ENCODE measurements at places on chromosomes 3 and 15.

DNA sequence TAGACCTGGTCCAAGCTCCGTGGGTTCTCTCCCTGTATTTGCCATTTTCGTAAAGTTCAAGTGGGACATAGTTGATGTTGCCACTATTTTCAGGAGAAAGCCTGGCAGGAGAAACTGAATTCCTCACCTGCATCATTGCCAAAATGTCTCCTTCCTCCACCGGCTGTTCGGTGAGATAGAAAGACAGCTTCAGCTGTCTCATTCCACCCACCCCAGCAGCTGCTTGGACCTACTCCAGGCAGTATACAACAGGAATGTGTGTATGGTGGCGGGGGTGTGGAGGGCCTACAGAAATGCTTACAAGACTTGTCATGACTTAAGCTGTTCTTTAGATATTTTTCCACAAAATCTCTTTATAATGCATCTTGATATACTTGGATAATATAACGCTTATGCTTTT lies 132.7 kb upstream of the RAP2B start:
- H3K4me1 ChIP-seq, result no peaks in the 10 kb centered on the region
- H3K36me3 ChIP-seq, result no peaks in the 10 kb centered on the region
- no peak overlapping the region for H3K4me3 ChIP-seq
- no peaks in the 10 kb centered on the region for H3K27me3 ChIP-seq

GRCh38 chr3:34218706-34219385 lies 420.4 kb downstream of the PDCD6IP start:
- DNase-seq, result no peak
- H3K36me3 ChIP-seq, result no peaks in the 10 kb centered on the region
- H3K4me3 ChIP-seq, result no peak overlapping the region
- H3K27me3 ChIP-seq, result peaks cover 4% of the 10 kb centered on the region
- H3K4me1 ChIP-seq, result no peaks in the 10 kb centered on the region

DNA sequence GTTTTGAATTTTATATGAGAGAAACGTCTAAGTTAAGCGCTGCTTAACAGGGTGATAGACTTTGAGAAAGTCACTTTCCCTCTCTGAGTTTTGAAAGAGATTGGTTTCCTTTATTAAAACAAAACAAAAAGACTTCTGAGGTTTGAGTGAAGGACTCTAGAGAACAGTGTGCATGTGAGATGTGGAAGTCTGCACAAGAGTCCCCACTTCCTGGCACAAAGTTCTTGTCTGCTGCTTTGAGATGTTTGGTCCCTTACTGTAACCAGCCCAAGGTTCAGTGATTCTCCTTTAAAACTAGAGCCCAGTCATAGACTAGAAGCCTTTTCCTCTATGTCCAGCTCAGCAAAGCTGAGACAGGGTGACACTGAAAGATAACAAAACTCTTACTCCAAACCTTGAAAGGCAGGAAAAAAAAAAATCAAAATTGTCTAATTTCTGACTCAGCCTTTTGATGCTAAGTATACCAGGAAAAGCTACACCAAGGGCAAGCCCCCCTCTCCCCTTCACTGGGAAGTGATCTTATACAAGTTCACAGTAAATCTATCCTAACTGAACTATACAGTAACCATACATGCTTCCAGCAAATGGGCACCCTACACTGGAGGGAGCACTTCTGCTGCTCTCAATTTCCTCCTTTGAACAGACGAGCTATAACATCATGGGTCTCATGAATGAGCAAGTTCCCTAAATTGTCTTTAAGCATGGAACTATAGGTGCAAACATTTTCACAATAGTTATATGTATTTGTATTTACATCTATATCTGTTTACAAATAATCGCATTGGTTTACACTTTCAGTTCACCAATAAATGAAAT lies 2.3 kb downstream of the POPDC2 start:
- DNase-seq, result no peak
- no peaks in the 10 kb centered on the region for H3K4me1 ChIP-seq
- H3K27me3 ChIP-seq, result no peaks in the 10 kb centered on the region
- H3K36me3 ChIP-seq, result no peaks in the 10 kb centered on the region
- no peak overlapping the region for H3K27ac ChIP-seq
- H3K4me3 ChIP-seq, result no peak overlapping the region

GRCh38 chr15:44738340-44738984 lies 2.1 kb downstream of the TRIM69 start:
- DNase-seq, result no peak
- peak overlapping the region; percentile 12 for H3K4me3 ChIP-seq
- H3K36me3 ChIP-seq, result peaks cover 6% of the 10 kb centered on the region
- peaks cover 51% of the 10 kb centered on the region for H3K4me1 ChIP-seq

DNA sequence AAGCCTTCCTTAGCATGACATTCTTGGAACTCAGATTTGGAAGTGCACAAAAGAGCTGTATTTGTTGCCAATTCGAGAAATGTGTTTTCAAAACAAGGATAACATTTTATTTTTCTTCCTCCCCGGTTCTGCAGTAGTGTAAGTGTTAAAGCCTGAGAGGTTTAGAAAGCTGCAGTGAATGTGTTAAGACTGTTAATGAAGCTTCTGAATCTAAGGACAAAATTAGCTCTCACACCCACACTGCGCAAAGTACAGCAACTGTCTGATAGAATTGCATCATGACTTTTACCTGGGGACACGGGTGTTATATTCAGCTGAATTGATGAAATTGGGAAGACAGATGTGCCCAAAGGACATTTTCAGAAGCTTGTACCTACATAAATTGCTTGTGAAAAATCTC lies 344.4 kb downstream of the CADM2 start:
- no peak overlapping the region for H3K4me3 ChIP-seq
- no peak for DNase-seq
- H3K27ac ChIP-seq, result no peak overlapping the region
- no peaks in the 10 kb centered on the region for H3K4me1 ChIP-seq
- H3K36me3 ChIP-seq, result no peaks in the 10 kb centered on the region

DNA sequence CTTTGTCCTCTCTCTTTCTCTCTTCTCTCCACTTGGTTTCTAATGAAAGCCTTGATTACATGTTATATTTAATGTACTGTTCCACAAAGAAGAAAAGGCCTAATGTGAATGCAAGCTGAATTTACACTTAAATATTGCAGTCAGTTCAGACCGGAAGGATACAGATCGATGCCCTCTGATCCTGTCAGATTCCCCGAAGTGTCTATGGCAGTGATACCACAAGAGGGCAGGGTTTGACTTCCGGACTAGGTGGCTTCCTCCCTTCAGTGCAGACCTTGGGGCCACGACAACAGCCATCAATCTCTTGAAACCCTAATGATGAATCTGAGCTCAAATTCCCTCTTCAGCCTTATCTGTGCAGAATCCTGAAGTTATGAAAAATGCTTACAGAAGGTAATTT lies 29.5 kb downstream of the AGTR1 start:
- H3K4me3 ChIP-seq, result no peak overlapping the region
- H3K27me3 ChIP-seq, result peaks cover 2% of the 10 kb centered on the region
- DNase-seq, result peak; percentile 14
- H3K36me3 ChIP-seq, result no peaks in the 10 kb centered on the region

GRCh38 chr3:183554377-183554776 lies 1.1 kb downstream of the KLHL6 start:
- peak; percentile 75 for DNase-seq
- peak overlapping the region; percentile 100 for H3K27ac ChIP-seq
- H3K4me1 ChIP-seq, result peaks cover 52% of the 10 kb centered on the region
- peaks cover 41% of the 10 kb centered on the region for H3K36me3 ChIP-seq
- H3K4me3 ChIP-seq, result peak overlapping the region; percentile 99

DNA sequence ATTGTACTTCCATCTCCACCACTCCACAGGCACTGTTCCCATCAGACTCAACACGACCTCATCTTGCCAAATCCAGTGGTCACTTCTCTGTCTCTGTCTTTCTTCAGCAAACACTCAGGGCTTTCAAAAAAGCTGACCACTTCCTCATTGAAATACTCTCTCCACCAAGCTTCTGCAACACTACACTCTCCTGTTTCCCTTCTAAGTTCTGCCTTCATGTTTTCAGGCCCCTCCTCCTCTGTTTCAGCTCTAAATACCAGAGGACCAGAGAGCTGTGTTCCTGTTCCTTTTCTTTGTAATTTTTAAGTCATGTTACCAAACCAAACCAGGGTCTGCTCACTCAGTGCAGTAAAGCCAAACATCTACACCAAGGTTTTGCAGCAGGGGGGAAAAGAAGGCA lies 33.8 kb upstream of the ACP3 start:
- no peak for DNase-seq
- no peak overlapping the region for H3K27ac ChIP-seq
- no peak overlapping the region for H3K4me3 ChIP-seq
- no peaks in the 10 kb centered on the region for H3K36me3 ChIP-seq
- no peaks in the 10 kb centered on the region for H3K4me1 ChIP-seq

GRCh38 chr3:105868431-105868741 lies 426 bp downstream of the CBLB start:
- peak; percentile 39 for DNase-seq
- H3K27me3 ChIP-seq, result no peaks in the 10 kb centered on the region
- H3K27ac ChIP-seq, result peak overlapping the region; percentile 93
- H3K36me3 ChIP-seq, result peaks cover 37% of the 10 kb centered on the region

DNA sequence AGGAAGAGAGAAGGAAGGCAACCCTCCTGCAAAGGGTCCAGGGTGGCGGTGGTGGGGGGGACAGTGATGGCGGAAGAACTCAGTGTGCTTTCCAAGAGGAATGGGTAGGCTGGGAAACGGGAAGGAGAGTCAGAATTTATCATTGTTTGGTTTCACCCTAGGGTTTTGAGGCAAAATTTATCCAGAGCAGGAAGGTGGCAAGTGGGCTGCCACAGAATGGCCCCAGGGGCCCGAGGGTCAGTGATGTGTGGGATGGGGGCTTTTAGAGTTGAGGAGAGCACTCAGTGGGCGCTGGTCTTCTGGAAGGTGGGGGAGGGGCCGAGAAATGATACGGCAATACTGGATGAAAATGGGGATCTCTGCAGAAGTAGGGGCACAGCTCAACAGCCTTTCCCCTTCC lies 581 bp downstream of the FAM131A start:
- peaks cover 46% of the 10 kb centered on the region for H3K4me1 ChIP-seq
- H3K4me3 ChIP-seq, result no peak overlapping the region
- H3K36me3 ChIP-seq, result peaks cover 9% of the 10 kb centered on the region
- no peak overlapping the region for H3K27ac ChIP-seq

- H3K4me3 ChIP-seq, result no peak overlapping the region
- peaks cover 7% of the 10 kb centered on the region for H3K4me1 ChIP-seq
- H3K36me3 ChIP-seq, result peaks cover 3% of the 10 kb centered on the region
- no peak for DNase-seq
- H3K27ac ChIP-seq, result no peak overlapping the region
- H3K27me3 ChIP-seq, result no peaks in the 10 kb centered on the region
Observed at GRCh38 chr3:196555295-196555694, 13.1 kb downstream of the WDR53 start.

GRCh38 chr3:175274056-175274455 lies 414.9 kb downstream of the NAALADL2 start:
- H3K36me3 ChIP-seq, result no peaks in the 10 kb centered on the region
- no peak overlapping the region for H3K27ac ChIP-seq
- H3K4me3 ChIP-seq, result no peak overlapping the region
- H3K27me3 ChIP-seq, result no peaks in the 10 kb centered on the region
- DNase-seq, result no peak

GRCh38 chr15:63250312-63250965 lies 27.0 kb upstream of the APH1B start:
- H3K27ac ChIP-seq, result no peak overlapping the region
- DNase-seq, result no peak
- peaks cover 22% of the 10 kb centered on the region for H3K4me1 ChIP-seq
- H3K27me3 ChIP-seq, result no peaks in the 10 kb centered on the region

DNA sequence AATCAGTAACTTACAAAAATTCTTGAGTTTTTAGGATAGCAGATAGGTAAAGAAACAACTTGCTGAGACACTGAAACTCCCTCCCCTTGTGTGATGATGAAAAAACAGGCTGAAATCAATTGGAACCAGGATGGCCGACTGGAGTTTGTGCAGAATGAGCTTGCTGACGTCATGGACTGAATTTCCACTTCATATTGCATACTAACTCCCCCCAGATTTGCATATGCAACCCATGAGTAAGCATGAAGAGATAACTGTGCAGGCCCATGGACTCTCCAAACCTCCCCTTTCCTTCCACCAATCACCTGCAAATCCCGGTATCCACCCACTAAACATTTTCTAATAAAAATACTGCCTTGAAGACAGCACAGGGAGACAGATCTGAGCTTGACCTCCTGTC lies 82.0 kb upstream of the SCN5A start:
- no peak overlapping the region for H3K4me3 ChIP-seq
- H3K27me3 ChIP-seq, result peaks cover 5% of the 10 kb centered on the region
- no peaks in the 10 kb centered on the region for H3K36me3 ChIP-seq
- no peak overlapping the region for H3K27ac ChIP-seq

DNA sequence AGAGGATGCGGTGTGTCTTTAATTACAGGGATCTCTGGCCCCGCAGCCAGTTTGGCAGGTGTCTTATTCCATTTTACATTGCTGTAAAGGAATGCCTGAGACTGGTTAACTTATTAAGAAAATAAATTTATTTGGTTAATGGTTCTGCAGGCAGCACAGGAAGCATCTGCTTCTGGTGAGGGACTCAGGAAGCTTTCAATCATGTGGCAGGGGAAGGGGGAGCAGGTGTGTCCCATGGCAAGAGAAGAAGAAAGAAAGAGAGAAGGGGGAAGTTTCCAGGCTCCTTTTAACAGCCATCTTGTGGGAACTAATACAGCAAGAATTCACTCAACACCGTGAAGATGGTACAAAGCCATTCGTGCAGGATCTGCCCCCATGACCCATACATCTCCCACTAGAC lies 128.0 kb upstream of the CRBN start:
- no peak for DNase-seq
- H3K4me1 ChIP-seq, result no peaks in the 10 kb centered on the region
- no peak overlapping the region for H3K27ac ChIP-seq
- H3K36me3 ChIP-seq, result no peaks in the 10 kb centered on the region
- H3K27me3 ChIP-seq, result no peaks in the 10 kb centered on the region
- H3K4me3 ChIP-seq, result no peak overlapping the region

- H3K27me3 ChIP-seq, result no peaks in the 10 kb centered on the region
- no peak overlapping the region for H3K27ac ChIP-seq
- H3K4me1 ChIP-seq, result no peaks in the 10 kb centered on the region
Observed at GRCh38 chr3:65532215-65532614, 506.5 kb downstream of the MAGI1 start.

- DNase-seq, result no peak
- peaks cover 10% of the 10 kb centered on the region for H3K4me1 ChIP-seq
- no peak overlapping the region for H3K27ac ChIP-seq
Observed at GRCh38 chr15:84975871-84976351, 5.7 kb upstream of the PDE8A start.

- DNase-seq, result no peak
- no peak overlapping the region for H3K27ac ChIP-seq
- no peak overlapping the region for H3K4me3 ChIP-seq
Observed at GRCh38 chr3:62584636-62585035, 211.3 kb upstream of the FEZF2 start.

DNA sequence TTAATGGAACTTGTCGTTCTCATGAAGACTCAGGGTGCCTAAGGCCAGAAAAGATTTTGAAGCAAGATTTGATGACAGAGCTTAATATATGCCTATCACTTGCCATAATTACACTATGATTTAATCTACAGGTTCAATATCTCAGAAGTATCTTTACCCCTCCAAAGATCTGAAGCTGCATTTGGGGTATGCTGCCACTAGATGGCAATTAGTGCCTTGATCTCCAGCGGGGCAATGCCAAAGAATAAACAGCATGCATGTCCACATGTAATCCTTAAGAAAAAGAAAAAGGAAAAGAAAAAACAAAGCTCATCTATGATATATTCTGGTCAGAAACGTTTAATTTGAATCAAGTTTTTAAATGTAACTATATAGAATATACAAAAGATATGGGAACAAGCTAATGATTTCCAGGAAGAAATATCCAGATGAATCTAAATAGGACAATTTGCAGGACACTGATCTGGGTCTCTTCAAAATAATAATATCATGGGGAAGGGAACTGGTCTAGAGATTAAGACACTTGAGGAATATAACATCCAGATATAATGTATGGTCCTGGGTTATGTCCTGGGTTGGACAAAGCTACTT lies 55.0 kb upstream of the SOX14 start:
- no peaks in the 10 kb centered on the region for H3K4me1 ChIP-seq
- no peaks in the 10 kb centered on the region for H3K27me3 ChIP-seq
- H3K27ac ChIP-seq, result no peak overlapping the region
- peak; percentile 6 for DNase-seq
- no peak overlapping the region for H3K4me3 ChIP-seq
- H3K36me3 ChIP-seq, result no peaks in the 10 kb centered on the region
